ENCODE measurements at places on chromosomes 16 and 17.

GRCh38 chr16:66585481-66586239 is 6.4 kb downstream of the CMTM2 start:
- DNase-seq, result no peak

GRCh38 chr16:30491744-30492308 is 19.3 kb downstream of the ITGAL start:
- DNase-seq, result no peak

DNA sequence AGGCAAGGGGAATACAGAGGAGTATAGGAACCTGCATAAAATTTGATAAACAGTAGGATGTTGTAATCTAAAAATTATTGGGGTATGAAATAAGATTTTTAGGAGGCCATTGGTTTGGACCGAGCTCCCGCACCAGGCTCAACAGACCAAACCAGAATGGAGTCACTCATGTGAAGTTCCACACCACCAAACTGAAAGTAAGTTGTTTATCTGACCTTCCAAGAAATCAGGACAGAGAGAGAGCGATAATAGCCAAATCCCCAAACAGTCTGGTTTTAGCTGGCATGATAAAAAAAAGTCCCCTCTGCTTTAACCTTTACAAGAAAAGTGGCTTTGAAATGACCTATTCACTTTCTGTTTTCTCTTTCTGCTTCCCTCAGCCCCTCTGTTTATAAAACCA is 45.7 kb upstream of the SIAH1 start:
- DNase-seq, result no peak

DNA sequence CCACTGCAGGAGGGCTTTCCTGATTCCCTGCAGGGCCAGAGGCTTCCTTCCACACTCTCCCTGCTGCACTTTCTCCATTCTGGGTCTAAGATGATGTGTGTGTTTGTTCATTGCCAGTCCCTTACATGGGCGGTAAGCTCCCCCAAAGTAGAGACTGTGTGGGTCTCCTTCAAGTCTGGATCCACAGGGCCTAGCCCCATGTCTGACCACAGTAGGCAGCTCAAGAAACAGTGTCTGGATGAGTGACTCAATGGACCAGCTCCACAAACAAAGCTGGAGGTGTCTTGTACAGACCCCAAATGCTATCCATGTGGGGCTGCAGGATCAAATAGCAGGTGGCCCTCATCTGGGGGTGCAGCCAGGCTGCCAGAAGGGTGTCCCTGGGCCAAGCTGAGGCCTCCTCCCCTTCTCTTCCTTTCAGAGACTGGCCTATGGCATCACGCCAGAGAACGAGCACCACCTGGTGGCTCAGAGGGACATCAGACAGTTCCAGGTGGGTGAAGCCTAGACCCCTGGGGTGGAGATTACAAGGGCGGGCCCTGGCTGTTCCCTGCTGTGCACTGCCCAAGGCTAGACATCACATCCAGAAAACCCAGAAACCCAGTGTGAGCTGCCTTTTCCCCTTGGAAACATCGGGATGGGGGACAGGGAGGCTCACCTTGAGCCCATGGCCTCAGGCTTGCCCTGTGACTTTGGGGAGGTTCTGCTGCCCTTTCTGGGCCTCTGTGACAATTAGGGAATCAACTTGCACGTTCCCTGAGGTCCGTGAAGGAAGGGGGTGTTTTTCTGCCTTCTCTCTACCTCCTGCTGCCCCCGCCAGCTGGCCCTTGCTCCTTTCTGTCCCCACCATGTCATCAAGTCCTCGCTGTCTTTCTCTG is 45.9 kb downstream of the SLC6A2 start:
- no peak for DNase-seq

DNA sequence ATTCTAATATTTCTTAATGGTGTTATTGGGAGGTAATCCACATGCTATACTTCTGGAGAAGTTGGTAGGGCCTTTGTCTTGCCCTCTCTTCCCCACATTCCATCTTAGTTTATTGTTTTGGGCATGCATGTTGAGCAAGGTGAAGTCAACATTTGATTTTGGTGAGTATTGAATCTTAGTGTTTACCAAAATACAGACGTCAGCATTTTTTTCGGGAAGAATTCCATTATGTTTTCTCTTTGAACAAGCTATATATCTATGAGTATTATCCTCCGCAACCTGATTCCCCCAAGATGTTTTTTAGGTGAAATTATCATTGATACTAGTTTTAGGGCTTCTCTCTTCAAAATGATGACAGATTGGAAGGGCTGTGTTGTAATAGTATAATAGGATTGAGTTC is 47.4 kb upstream of the SHISA9 start:
- DNase-seq, result no peak

Data from thoracic aorta (tissue), 2 donors.